ENCODE measurements at places on chromosomes 7 and 10.

GRCh38 chr7:44559485-44559884, 14.2 kb downstream of the DDX56 start:
- no peak for DNase-seq

- DNase-seq, result peak; percentile 33
Observed at GRCh38 chr10:70477661-70478162, 855 bp upstream of the PALD1 start.

DNA sequence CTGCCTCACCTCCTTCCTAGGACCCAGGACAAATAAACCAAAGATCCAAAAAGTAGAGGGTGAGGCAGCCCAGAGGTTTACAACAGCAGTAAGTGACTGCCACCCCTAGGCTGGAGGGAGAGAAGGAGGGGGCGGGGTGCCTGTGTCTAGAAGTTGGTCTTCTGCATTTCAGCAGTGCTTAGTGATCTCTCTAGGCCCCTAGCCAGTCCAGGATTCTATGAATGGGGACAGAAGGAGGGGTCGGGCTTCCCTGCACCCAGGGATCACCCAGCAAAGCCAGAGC, 62.8 kb upstream of the KDM7A start:
- DNase-seq, result no peak

- DNase-seq, result no peak
Observed at GRCh38 chr10:20986049-20986448, 88.9 kb upstream of the NEBL start.

GRCh38 chr7:51732951-51733350, 416.3 kb upstream of the COBL start:
- DNase-seq, result no peak

- DNase-seq, result no peak
Observed at GRCh38 chr10:73228247-73228646, 18.8 kb downstream of the DNAJC9 start.

DNA sequence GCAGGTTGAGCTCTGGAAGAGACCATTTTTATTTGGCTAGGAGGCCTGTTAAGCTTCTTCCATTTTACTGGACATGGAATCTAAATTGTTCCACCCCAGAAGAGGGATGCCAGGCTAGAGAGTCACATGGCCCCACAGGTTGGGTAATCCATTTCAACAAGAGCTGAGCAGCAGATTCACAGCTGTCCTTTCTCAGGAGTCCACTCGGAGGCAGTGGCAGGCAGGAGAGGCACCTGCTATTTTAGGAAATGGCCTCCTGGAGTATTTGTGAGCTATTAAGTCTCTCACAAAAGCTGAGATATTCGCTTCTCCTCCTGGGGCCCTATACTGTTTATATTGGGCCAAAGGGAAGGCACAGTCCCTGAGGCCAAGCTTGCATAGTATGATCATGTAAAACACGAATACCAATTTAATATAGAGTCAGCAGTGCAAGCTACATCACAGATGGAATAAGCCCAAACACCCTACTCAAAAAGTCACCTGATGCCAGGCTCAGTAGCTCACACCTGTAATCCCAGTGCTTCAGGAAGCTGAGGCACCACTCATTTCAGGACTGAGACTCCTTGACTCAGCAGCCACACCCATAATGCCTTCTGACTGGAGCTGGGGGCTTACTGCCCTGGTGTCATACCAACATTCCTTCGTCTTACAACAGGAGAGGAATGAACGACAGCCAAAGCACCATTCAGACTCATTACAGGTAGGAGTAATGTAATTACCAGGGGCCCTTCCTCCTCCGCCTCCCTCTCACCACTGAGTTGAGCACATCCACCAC, 124.1 kb downstream of the LMBR1 start:
- DNase-seq, result no peak

DNA sequence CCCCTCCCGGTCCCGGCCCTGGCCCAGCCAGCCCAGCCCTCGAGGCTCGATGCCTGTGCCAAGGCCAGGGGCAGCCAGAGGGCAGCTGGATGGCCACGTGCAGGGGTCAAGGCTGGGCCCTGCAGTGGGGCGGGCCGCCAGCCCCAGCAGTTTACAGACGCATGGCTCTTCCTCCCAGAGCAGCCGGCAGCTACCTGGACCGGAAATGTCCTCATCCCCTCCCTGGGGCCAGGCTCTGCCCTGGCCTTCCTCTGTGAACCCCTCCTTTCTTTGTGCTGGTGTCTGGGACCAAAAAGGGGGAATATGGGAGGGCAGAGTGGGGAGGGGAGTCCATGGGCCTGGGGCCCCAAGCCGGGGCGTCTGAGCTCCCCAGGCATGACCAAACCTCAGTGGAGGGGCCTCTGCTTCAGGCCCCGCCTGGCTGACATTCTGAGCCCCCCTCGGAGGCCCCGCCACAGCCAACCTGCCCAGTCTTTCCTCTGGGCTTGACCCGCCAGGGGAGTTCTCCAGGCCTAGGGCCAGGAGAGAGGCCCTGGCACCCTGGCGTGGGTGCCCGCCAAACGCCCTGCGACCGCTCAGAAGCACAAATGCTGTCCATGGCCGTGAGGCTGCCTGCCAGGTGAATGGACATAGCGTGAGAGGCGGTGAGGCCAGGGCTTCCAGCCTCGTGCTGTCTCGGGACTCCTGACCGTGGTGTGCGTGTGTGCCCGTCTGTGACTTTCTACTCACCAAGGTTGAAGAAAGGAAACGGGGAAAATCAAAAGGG, 24.7 kb upstream of the AMZ1 start:
- no peak for DNase-seq

GRCh38 chr7:45982132-45982531, 61.1 kb upstream of the IGFBP3 start:
- no peak for DNase-seq

DNA sequence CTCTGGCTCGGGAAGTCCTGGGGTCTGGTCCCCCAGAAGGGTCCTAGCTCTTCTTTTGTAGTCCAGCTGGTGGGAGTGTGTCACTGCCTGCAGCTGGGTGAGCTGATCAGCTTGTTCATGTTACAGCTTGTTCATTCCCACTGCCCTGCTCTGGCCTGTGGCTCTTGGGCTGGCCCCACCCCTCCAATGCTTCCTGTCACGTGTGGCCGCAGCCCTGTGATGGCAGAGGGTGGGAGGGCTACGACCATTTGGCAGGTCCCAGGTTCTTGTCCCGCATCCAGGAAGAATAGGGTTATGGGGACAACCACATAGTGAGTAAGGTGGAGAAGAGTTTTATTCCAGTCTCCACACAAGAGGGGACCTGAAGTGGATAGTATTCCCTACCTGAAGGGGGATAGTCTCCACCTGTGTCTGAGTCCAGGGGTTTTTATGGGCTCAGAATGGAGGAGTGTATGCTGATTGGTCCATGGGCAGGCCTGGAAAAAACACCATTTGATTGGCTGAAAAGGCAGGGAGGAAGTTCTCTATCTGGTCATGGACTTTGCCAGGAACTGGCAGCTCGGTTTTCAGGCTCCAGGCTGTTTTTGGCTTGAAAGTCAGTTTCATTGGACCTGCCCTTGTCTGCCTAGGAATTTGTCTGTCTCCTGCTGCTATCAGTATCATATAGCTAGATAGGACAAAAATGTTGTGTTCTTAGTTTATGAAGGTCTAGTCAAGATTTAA, 13.1 kb downstream of the SDHAF3 start:
- DNase-seq, result no peak

GRCh38 chr7:15682751-15683245, 3.7 kb downstream of the MEOX2 start:
- DNase-seq, result no peak

GRCh38 chr10:131674130-131674529, 226.7 kb upstream of the PPP2R2D start:
- DNase-seq, result no peak

GRCh38 chr7:74094224-74095101, 10.9 kb downstream of the LIMK1 start:
- peak; percentile 50 for DNase-seq

DNA sequence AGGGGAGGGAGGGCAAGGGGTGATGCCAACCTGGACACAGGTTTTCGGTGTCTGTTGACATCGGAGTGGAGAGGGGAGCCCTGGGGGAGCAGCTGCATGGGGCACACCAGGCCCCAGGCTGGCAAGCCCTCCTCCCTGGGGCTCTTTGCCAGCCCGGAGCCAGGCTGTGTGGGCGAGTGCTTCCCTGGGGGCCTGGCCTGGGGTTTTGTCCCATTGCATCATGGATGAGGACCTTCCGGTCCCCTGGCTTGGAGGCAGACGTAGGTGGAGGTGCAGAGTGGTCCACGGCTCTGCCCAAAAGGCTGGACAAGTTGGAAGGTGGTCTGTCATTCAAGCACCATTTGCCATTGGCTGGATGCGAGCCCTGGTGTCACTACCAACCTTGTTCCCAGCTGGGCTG, 34.8 kb downstream of the ZMIZ1 start:
- no peak for DNase-seq

DNA sequence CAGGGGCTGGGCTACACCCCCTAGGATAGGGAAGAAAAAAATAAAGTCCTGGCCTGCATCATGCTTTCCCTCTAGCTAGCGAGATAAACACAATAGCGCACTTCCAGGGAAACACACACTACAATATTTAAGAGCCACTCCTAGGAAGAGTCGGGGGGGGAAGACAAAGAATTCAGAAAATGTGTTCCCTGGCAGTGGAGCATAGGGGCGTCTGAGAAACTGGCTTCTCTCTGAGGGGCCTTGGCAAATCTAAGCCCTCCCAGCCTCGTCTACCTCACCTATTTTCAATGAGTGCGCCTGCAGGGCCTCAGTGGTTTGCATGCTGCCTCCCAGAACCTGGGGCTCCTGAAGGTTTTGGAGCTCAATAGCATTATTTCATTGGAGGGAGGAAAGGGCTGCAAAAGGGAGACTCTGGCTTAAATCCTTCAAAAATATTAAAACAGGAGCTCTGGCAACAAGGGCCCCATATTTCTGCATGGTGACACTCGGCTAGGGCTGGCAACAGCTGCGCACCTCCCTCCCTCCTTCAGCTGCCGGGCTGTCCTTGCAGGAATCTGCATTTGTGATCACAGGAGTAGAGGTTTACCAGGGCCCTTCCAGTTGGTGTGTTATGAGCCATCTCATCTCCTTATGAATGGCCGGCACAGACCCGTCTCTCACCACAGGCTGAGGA, 10.8 kb downstream of the ANXA11 start:
- no peak for DNase-seq

GRCh38 chr10:101038484-101038883, 7.5 kb downstream of the SFXN3 start:
- DNase-seq, result no peak

GRCh38 chr10:3887885-3888476, 103.0 kb upstream of the KLF6 start:
- no peak for DNase-seq

GRCh38 chr10:60958892-60959601, 15.1 kb upstream of the RHOBTB1 start:
- DNase-seq, result no peak

DNA sequence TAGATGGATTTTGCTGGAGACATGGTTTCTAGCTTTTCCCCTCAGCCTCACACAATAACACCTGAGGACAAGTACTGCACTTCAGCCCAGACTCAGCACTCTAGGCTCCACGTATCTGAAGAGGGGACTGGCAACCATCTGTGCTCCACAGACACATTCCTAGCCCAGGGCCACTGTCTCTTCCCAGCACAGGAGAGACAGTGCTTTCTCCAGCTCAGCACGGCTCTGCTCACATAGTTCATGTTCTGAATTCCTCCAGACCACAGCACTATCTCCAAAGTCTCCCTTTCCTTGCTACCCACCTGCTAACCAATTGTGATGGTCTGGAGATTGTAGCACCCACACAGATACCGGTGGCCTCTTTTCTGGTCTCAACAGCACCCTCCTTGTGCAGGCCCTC, 114.5 kb downstream of the HTR7 start:
- no peak for DNase-seq

DNA sequence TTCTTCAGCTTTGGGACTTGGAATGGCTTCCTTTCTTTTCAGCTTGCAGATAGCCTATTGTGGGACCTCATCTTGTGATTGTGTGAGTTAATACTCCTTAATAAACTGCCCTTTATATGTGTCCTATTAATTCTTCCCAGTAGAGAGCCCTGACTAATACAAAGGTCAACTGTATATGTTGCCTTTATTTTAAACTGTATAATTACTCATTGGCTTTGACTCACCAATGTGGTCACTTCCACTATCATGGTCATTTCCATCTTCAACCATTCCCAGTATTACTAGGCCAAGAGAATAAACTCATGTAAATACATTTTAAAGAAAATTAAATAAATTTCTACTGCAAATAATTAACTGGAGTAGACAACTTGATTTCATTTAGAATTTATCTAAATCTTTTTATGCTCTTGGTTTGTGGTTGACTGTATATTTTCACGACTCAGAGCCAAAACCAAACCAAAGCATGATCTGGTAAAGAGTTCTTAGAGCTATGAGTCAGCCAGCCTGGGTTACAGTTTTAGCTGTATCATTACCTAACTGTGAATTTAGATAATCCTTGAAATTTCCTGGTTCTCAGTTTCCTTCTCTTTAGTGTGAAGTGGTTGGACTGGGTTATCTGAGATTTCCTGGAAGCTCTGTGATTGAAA, 188.4 kb downstream of the PPP1R3A start:
- no peak for DNase-seq

DNA sequence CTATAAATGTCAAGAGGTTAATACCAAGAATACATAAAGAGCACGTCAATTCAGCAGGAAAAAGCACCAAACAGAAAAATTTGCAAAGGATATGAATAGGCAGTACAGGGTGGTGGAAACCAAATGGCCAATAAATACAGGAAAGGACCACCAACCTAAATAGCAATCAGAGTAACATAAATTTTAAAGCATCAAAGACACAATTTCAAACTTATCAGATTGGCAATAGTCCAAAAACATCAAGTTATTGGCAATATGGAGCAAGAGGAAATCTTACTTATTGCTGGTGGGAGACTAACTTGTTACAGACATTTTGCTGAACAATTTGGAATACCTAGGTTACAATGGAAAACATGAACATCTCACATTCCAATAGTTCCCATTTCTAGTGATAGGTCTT, 24.1 kb downstream of the SYPL1 start:
- no peak for DNase-seq

GRCh38 chr7:44505595-44505994, 15.1 kb upstream of the NUDCD3 start:
- DNase-seq, result no peak

DNA sequence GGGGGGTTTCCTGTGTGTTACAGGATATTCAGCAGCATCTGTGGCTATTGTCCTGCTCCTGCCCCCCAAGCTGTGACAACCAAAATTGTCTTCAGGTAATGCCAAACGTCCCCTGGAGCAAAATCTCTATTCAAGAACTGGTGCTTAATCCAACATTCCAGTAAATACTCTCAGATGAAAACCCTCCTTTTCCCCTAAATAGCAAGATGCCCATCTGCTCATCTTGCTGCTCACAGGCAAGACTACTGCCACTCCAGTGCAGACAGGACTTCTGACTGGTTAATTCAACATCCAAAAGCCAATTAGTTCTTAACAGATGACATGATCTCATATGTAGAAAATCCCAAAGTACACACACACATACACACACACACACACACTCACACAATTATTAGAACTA, 20.5 kb upstream of the JAZF1 start:
- no peak for DNase-seq

DNA sequence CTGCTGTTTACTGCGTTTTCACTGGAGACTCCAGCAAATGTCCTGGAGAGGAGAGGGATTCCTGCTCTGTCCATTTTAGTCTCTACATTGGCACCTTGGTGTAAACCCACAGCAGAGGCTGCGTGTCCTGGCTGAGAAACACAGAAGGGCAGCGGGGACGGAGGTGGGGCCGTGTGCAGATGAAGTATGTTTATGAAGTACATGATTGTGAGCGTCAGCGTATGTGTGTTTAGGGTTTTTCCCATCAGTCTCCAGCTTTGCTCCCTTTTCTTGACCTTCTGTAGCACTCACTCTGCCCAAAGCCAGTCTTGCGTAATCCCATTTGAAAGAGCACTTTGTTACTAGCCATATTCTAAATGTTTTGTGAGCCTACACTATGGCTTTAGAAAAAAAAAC, 750.7 kb upstream of the SORCS1 start:
- no peak for DNase-seq

- DNase-seq, result no peak
Observed at GRCh38 chr7:80604436-80604835, 34.0 kb upstream of the CD36 start.
